ENCODE measurements at places on chromosomes 11 and 22. TPM values are rescaled to one million over a fixed set of nuclear protein-coding genes. Genes with fewer than 3 reads are reported as not detected.

BEST1 gene
- total RNA-seq: 8.0 TPM

GGT5 gene
- total RNA-seq: 50.8 TPM

UPK2 gene
- not detected for total RNA-seq

CHRDL2 gene
- total RNA-seq: 14.5 TPM

CRACR2B gene
- total RNA-seq: 2.2 TPM

NCR3LG1 gene
- total RNA-seq: 2.9 TPM

DLG2 gene
- 19.4 TPM for total RNA-seq

OTOG gene
- not detected for total RNA-seq

- H3K36me3 ChIP-seq: no peaks in the 10 kb centered on the region
- peak; percentile 89 for DNase-seq
- H3K27me3 ChIP-seq: no peaks in the 10 kb centered on the region
- no peak overlapping the region for H3K27ac ChIP-seq
These were observed 38.1 kb downstream of the LMO1 start for GRCh38 chr11:8225589-8226036.

DNA sequence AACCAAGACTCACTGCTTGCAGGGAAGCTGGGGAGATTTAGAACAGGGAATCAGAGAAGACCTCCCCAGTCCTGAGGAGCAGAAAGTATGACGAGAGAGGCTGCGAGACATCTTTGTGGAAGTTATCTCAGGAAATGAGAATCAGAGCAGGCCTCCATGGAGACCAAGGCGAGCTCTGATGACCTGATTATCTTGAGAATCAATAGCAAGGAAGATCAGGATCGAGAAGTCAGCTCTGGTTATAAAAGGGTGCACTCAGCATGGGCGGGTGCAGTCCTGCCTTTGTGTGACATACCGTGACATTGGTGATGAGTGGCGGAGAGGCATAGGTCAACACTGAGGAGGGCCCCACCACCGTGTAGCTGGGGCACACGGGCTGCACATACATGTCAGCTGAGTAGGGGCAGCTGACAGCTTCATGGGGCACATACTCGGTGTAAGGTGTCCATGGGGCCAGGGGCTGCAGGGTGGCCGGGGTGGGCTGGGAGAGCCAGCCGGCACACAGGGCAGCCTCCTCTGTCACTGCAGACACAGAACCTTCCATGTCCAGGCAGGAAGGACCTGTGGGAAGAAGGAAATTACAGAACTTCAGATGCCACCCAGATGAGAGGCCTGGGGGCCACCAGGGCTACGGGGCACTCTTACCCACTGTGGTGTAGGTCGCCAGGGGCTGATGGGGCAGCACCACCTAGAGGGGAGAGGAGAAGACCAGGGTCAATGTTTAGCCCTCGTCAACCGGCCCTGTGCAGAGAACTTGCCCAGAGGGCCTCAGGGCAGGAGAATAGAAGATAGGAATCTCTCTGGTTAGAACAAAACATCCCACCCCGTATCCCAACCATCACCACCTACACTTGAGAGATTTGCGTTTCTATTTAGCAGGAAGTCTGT lies 21.7 kb downstream of the POU2AF1 start:
- H3K4me1 ChIP-seq: no peaks in the 10 kb centered on the region
- H3K36me3 ChIP-seq: no peaks in the 10 kb centered on the region
- no peak overlapping the region for H3K4me3 ChIP-seq
- no peaks in the 10 kb centered on the region for H3K27me3 ChIP-seq
- H3K27ac ChIP-seq: no peak overlapping the region

- DNase-seq: peak; percentile 54
- no peaks in the 10 kb centered on the region for H3K36me3 ChIP-seq
- no peaks in the 10 kb centered on the region for H3K4me1 ChIP-seq
These were observed 14.2 kb downstream of the MRGPRG start for GRCh38 chr11:3204141-3205015.

GRCh38 chr11:46918788-46919513 lies 601 bp upstream of the LRP4 start:
- H3K4me3 ChIP-seq: peak overlapping the region; percentile 32
- DNase-seq: no peak
- no peaks in the 10 kb centered on the region for H3K36me3 ChIP-seq
- no peaks in the 10 kb centered on the region for H3K27me3 ChIP-seq
- H3K4me1 ChIP-seq: no peaks in the 10 kb centered on the region

- no peaks in the 10 kb centered on the region for H3K4me1 ChIP-seq
- H3K36me3 ChIP-seq: no peaks in the 10 kb centered on the region
- peak; percentile 80 for DNase-seq
- no peak within 1 kb of the TSS for H3K4me3 ChIP-seq
These were observed at the start of gene MRGPRE for GRCh38 chr11:3231851-3232744. TSS of gene MRGPRE (minus strand) at chr11:3232417. CDS start at chr11:3228799, 3,618 bp downstream.

- H3K36me3 ChIP-seq: no peaks in the 10 kb centered on the region
- no peaks in the 10 kb centered on the region for H3K4me1 ChIP-seq
- DNase-seq: peak; percentile 54
- H3K27ac ChIP-seq: no peak overlapping the region
These were observed 15.7 kb downstream of the IFITM10 start for GRCh38 chr11:1734641-1735081.

DNA sequence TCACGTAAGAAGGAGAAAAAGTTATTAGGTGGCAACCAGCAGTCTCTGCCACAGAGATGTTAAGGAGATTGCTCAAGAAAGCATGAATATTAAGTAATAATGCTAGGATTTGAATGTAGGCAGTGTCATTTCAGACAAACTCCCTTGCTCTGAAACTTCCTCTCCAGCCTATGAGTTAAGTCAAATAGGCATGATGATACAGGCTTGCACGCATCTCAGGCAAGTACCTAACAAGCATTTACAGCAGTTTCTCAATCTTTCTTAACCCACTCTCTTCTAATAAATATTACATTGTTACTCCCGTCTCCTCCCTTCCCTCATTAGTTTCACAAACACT lies 72.7 kb downstream of the RAB38 start:
- H3K36me3 ChIP-seq: no peaks in the 10 kb centered on the region
- H3K27me3 ChIP-seq: no peaks in the 10 kb centered on the region
- H3K4me1 ChIP-seq: no peaks in the 10 kb centered on the region
- no peak overlapping the region for H3K27ac ChIP-seq

- H3K27ac ChIP-seq: no peak within 1 kb of the TSS
- no peaks in the 10 kb centered on the region for H3K36me3 ChIP-seq
These were observed at the start of gene APOL4 for GRCh38 chr22:36201630-36202319. TSS of gene APOL4 (minus strand) at chr22:36201809. CDS start at chr22:36201734, 75 bp downstream.

Measured in aorta (tissue), 5 donors.